Caudate nucleus (tissue), 63 donors: ENCODE measurements at places on chromosomes 2 and 18.

DNA sequence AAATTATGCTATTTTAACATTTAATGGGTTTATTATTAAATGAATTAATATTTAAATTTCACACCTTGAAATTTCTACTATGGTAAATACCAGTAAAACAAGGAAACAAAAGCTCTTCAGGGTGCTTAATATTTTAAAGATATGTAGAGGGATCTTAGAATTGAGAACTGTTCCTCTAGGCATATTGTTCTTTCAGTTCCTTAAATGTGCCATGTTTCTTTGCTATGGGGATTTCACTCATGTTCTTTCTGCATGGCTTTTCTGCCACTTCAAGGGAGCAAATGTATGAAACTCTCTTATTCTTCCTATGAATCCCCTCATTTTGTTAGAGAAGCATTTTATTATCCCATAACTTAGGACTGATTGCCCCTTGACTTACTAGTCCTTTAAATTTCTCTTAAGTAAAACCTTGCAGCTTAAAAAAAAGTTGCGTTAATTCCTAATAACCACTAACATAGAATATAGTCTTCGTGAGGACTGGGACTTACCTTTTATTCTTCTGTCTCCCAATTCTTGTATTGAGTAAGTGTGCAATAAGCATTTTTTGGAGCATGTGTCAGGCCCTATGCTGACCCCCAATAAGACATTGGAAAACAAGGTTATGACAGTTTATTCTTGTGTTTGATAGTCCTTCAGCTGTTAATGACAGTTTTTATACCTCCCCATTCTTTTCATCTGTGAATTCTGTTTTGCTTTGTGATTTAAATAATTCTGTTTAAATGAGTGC is 95.7 kb downstream of the BIRC6 start:
- DNase-seq, result no peak

DNA sequence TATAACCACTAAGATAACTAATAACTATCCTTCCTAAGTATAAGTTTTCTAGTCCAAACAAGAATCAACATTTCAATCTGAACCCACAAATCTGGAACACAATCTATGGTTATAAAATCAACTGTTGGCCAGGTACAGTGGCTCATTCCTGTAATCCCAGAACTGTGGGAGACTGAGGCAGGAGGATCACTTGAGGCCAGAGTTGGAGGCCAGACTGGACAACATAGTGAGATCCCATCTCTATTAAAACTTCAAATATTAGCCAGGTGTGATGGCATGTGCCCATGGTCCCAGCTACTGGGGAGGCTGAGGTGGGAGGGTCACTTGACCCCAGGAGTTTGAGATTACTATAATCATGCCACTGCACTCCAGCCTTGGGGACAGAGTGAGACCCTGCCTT is 11.2 kb downstream of the MRPS5 start:
- no peak for DNase-seq

DNA sequence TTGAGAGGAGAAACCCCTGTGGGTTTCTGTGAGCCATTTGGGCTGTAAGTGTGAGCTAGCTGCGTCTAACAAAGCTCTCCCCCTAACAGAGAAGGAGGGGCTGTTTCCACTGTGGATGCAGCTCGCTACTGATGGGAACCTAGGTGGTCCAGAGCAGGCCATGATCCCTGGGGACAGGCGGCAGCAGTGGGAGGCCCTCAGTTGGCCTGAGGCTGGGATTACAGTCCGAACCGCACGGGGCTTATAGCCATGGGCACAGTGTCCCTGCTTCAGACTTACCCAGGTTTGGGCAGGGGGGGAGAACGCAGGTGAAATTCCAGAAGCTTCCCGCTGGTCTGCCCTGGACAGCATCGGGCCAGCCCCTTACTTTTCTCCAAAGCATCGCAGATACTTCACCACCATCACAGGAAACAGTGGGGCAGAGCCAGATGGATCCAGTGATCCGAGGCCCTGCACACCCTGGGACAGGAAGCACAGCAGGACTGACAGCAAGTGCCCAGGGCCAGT is 139.4 kb downstream of the SEPTIN10 start:
- DNase-seq, result no peak

DNA sequence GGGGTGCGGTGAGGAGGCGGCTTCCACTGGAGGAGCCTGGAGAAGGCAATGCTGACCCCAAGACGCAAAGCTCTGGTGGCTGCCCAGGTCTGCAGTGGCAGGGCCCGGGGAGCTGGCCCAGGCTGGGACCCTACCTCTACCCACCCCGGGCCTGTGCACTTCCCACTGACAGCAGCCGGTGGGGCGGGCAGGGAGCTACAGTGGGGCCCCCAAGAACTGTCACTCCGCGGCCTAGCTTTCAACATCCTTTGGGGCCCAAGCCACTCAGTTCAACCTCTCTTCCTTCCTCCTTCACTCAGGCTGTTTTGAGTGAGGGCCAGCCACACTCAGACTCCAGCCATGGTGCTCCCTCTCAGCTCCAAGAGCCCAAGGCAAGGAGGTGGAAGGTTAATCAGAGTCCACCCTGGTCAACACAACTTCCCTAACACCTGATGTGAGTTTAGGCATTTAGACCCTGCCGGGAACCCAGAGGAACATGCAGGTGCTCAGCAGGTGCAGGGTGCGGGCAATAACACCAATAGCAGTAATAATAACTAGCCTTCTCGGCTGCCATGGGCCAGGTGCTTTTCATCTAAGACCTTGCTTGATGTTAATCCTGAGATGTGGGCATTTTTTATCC is 93.6 kb downstream of the ZFP36L2 start:
- DNase-seq, result no peak

DNA sequence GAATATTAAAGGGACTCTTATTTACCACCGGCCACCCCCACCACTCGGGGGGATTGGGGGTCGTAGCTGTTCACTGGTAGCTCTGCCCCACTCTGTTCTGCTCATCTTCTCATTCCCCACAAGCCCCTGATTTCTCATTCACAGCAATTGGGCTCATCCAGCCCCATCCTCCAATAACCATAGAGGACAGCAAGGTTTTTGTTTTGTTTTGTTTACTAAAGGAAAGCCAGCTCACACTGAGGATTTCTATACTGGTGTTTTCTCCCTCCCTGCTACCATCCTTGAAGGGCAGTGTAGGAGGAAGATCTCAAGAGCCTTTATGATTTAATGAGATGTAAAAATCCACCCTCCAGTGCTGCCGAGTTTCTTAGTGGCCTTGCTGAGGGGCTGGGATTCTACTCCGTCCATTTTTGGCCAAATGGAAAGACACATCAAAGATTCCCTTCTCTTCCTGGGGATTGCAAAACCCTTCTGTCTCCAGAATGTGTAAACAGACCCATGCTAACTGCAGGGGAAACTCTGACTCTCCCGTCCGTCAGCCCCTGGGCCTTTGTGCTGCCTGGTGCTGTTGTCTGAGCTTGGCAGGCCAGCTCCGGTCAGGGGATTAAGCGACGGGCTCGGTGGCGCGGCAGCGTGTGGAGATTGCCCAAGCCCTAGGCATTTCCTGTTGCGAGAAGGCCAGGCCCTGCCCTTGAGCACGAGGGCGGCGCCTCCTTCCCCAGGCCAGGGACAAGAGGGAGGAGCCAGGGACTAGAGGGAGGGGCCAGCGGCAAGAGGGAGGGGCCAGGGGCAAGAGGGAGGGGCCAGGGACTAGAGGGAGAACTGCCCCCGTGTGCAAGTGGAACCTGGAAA is 165.0 kb downstream of the ANTXR1 start:
- DNase-seq, result no peak

- no peak for DNase-seq
These were observed 77.7 kb upstream of the WDR75 start for GRCh38 chr2:189363559-189363958.

DNA sequence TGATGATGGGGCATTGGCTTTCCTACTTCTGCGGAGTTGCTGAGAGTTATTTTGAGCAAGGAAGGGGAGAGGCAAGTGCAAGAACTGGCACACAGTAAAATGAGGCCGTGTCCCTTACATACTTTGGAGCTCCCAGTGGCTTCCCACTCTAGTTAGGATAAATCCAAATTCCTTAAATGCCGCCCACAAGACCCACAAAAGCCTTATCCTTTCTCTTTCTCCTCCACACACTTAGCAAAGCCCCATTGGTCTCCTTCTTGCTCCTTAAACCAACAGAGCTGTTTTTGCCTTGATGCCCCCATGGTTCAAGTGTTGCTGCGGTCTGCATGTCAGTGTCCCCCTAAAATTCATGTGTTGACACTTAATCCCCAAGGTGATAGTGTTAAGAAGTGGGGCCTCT is 24.3 kb downstream of the TMEM247 start:
- DNase-seq, result no peak
